ENCODE measurements at places on chromosomes 11 and 22.

DNA sequence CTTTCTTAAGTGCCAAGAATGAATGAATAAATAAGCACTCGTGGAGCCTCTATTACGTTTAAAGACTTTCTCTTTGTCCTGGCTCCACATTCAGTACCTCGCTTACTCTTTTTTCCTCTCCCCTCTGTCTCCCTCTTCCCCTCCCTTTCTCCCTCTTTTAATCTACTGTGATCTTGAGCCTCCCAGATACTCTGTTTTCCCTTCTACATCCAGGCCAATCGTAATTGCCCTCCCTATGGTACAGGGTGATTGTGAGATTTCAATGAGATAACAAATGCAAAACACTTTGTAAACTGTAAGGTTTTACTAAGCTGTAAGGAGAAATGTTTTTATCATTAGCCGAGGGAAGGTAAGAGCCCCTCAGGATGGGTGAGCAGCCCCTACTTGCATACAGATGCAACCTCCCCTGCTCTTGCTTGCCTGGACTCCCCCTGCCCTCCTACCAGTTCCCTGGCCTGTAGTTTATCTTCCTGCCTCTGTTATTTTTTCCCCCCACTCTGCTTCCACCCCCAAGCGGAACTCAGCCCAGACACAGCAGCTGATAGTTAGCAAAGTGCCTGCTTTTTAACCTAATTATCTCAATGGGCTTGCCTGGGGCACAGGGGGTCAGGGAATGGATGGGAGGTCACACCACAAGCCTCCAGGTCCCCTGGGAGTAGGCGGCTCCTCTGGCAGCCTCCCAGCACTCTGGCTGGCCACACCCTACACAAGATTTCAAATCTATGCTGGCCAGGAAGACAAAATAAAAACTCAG is 76.9 kb upstream of the CADM1 start:
- DNase-seq, result no peak

- DNase-seq, result peak; percentile 60
Observed at GRCh38 chr22:20957683-20958431, 9.2 kb upstream of the AIFM3 start.

- DNase-seq, result no peak
Observed at GRCh38 chr22:24968066-24968561, 15.6 kb downstream of the KIAA1671 start.

DNA sequence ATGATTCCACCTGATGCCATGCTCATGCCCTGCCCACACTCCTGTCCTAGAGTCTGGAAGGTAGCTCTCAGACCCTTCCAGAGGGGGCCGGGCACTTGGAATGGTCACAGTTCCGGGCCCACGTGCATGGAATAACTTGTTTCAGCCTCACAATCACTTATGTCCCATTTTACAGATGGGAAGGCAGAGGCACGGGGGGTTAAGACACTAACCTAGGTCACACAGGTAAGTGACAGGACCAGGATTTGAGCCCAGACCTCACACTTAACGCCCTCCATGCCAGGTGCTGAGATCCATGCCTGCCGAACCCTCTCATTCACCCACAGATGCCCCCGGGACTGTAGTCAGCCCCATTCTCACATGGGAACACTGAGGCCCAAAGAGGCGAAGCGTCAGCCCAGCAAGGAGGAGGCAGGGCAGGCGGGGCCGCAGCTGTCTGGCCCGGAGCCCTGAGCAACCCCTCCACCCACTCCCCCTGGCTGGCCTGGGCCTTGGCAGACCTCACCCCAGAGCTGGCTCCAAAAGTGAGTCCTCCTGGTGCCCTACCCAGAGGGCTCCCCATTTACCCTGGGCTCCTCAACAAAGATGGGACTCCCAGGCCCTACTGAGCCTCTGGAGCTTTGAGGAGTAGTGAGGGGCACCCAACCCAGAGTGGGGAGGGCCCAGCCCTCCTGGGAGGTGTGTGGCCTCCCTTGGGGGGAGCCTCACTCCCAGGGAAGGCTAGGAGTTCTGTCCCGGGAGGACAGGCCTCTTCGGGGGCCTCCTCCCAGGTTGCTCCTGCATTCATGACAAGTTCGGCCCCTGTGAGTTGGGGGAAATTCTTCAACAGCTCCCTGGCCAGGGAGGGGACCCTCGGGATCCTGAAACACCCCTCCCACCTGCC is 2.4 kb upstream of the ALDH3B1 start:
- no peak for DNase-seq

All from RKO (cell line).